ENCODE measurements at places on chromosomes 6 and 20.

DNA sequence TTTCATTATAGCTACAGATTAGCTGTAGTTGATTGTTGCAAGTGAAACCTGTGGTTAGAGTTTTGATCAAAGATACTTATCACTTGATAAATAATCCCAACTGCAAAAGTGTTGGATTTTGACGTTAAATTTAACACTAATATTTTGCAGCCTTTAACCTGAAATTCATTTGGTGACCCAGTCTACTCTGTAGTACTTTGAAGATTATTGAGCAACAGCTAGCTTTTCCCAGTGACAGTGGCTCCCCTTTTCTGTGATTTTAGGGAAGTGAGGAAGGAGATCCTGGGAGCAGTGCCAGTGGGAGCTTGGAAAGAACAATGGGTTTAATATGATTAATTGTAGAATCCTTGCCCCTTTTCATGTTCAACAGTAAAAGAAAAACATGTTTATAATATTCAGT lies 76.9 kb downstream of the NCOA3 start:
- DNase-seq: no peak
- peaks cover 46% of the 10 kb centered on the region for H3K4me1 ChIP-seq
- no peaks in the 10 kb centered on the region for H3K36me3 ChIP-seq
- H3K4me3 ChIP-seq: no peak overlapping the region
- H3K27me3 ChIP-seq: no peaks in the 10 kb centered on the region
- H3K27ac ChIP-seq: peak overlapping the region; percentile 46

- no peak for DNase-seq
- H3K4me3 ChIP-seq: no peak overlapping the region
- H3K27ac ChIP-seq: no peak overlapping the region
- no peaks in the 10 kb centered on the region for H3K36me3 ChIP-seq
Measured at GRCh38 chr20:24305371-24305770, 164.1 kb upstream of the SYNDIG1 start.

DNA sequence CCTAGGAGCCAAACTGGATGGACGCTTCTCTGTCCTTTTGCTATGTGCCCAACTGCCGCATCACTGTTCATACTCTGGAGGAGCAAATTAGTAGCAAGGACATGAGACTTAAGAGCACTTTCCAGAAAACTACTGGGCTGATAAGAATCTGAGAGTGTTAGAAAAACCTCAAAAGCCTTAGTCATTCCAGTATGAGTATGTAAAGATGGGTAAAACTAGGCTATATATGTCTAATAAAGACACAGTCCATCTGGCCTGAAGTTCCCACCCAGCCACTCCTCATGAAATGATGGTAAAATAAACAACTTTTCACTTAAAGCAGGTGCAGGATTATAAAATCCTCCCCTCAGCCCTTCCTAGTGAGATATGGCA lies 30.6 kb downstream of the SHLD1 start:
- peak overlapping the region; percentile 47 for H3K4me3 ChIP-seq
- H3K36me3 ChIP-seq: peaks cover 11% of the 10 kb centered on the region

GRCh38 chr20:38941726-38942389 lies 15.6 kb downstream of the FAM83D start:
- H3K27ac ChIP-seq: no peak overlapping the region
- H3K4me1 ChIP-seq: peaks cover 4% of the 10 kb centered on the region
- peaks cover 8% of the 10 kb centered on the region for H3K36me3 ChIP-seq
- no peaks in the 10 kb centered on the region for H3K27me3 ChIP-seq

- no peaks in the 10 kb centered on the region for H3K36me3 ChIP-seq
- peaks cover 30% of the 10 kb centered on the region for H3K4me1 ChIP-seq
Measured at GRCh38 chr20:2751347-2751877, 49.0 kb downstream of the CPXM1 start.

GRCh38 chr20:63243604-63244247 lies 8.0 kb downstream of the BIRC7 start:
- H3K27ac ChIP-seq: no peak overlapping the region
- H3K4me1 ChIP-seq: no peaks in the 10 kb centered on the region
- H3K4me3 ChIP-seq: no peak overlapping the region
- H3K36me3 ChIP-seq: no peaks in the 10 kb centered on the region

GRCh38 chr6:116254297-116255056 lies 602 bp upstream of the TSPYL4 start:
- H3K4me3 ChIP-seq: no peak overlapping the region
- DNase-seq: no peak
- no peaks in the 10 kb centered on the region for H3K27me3 ChIP-seq
- no peak overlapping the region for H3K27ac ChIP-seq
- H3K4me1 ChIP-seq: no peaks in the 10 kb centered on the region

GRCh38 chr6:140979642-140980091 lies 1153.1 kb upstream of the GJE1 start:
- no peaks in the 10 kb centered on the region for H3K36me3 ChIP-seq
- no peak overlapping the region for H3K4me3 ChIP-seq
- no peaks in the 10 kb centered on the region for H3K4me1 ChIP-seq
- H3K27ac ChIP-seq: no peak overlapping the region
- no peak for DNase-seq

DNA sequence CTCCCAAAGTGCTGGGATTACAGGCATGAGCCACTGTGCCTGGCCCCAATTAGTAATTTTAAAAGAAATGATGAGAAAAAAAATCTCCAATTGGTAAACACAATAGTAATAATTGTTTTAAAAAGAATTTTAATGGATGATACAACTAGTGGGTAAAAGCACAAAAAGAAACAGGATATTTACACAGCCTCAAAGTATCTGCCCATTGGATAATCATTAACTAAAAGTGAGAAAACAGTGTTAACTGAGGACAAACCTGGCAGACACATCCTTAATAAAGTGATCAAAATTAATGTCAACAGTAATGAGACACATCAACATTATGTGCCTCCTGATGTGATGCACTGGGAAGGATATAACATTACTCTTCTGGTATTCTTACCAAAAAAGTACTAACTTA lies 24.5 kb downstream of the DTNBP1 start:
- H3K4me1 ChIP-seq: peaks cover 29% of the 10 kb centered on the region
- H3K4me3 ChIP-seq: no peak overlapping the region
- no peaks in the 10 kb centered on the region for H3K27me3 ChIP-seq
- DNase-seq: no peak
- H3K27ac ChIP-seq: no peak overlapping the region

DNA sequence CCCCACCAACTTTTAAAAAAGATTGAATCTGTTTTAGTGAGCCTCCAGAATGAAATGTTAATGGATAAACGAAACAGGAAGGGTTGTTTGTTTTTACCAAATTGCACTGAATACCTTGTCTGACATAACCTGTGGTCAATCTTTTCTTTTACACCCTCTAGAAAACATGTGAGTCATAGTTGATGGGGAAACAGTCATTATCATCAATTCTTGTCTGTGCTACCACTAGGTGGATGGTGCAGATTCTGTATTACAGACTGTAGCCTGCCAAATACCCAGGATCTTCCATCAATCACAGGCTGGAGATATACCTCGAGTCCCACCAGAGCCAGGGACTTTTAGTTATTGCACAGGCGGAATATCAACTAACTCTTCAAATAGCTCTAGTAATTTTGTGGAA lies 29.5 kb upstream of the PKIB start:
- H3K27ac ChIP-seq: no peak overlapping the region
- H3K27me3 ChIP-seq: no peaks in the 10 kb centered on the region
- no peak overlapping the region for H3K4me3 ChIP-seq
- no peaks in the 10 kb centered on the region for H3K36me3 ChIP-seq
- DNase-seq: no peak

All from natural killer cell treated with Interleukin-12 subunit alpha and Interleukin-12 subunit beta and Interleukin-15 and Interleukin-18, amount 100 ng/mL, for 72 hours (primary cell).